Activated effector memory CD4-positive, alpha-beta T cell treated with anti-CD3 and anti-CD28 coated beads, Interleukin-2, amount 50 U/mL, for 16 hours (primary cell): ENCODE measurements at places on chromosomes 4 and X.

GRCh38 chrX:125926295-125926694 is 239.8 kb downstream of the DCAF12L2 start:
- DNase-seq = no peak

DNA sequence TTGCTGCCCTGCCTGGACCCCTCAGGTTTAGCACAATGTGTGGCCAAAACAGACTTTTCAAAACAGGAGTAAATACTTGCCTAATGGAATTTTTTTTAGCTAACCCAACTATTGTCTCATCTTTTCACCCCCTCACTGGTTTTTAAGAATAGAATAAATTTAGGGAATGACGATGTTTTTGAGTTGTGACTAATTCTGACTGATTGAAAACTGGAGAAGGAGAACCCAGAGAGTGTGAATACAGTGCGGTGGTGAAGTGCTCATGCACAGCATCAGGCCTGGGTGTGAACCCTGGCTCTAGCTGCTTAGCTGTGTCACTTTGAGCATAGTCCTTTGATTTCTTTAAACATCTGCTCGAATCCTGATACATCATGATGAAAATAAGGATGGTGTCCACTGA is 10.5 kb downstream of the ANTXR2 start:
- DNase-seq = no peak

DNA sequence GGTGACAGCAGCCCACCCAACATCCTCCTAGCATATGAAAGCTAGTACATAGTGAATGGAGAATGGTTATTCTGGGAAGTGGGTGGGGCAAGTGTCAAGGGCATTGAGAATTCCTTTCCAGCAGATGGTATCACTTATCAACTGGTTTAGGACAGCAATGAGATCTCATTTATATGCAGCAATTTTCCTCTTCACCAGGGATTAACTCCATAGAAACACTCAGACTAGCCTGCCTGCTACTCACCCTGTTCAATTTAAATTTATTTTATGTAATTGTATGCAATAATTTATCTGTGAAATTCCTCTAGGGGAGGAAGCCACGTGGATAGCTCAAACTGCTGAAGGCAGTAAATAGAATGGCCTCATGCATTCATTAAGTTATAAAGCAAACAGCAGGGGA is 101.6 kb upstream of the MID1IP1 start:
- no peak for DNase-seq

GRCh38 chr4:78320349-78320935 is 231.1 kb upstream of the ANXA3 start:
- DNase-seq = no peak

GRCh38 chr4:3689006-3689405 is 77.2 kb upstream of the ADRA2C start:
- DNase-seq = no peak

GRCh38 chr4:169604131-169604900 is 8.1 kb downstream of the NEK1 start:
- no peak for DNase-seq

DNA sequence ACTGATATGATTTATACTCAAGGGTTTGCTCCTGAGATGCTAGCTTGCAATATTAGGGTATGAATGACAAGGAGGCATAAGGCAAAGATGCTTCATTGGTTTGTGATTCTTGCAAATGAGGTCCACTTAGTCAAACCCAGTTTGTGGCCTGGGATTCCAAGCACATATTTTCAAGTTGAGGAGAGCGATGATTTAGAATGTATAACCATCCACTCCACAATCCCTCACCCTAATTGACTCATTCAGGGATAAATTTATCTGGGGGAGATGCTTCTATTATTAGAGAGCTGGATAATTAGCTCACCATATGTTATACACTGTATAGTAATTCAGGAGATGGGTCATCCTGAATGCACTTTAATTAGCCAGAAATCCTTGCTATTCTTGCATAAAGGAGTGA is 118.3 kb upstream of the PUDP start:
- DNase-seq = no peak

GRCh38 chrX:109390556-109390955 is 91.3 kb downstream of the GUCY2F start:
- DNase-seq = no peak

GRCh38 chrX:81238166-81238565 is 36.3 kb downstream of the SH3BGRL start:
- no peak for DNase-seq

- DNase-seq = no peak
These were observed 755.4 kb upstream of the HTR2C start for GRCh38 chrX:113828470-113828869.

GRCh38 chr4:152961773-152962115 is 25.6 kb downstream of the FHDC1 start:
- DNase-seq = no peak

DNA sequence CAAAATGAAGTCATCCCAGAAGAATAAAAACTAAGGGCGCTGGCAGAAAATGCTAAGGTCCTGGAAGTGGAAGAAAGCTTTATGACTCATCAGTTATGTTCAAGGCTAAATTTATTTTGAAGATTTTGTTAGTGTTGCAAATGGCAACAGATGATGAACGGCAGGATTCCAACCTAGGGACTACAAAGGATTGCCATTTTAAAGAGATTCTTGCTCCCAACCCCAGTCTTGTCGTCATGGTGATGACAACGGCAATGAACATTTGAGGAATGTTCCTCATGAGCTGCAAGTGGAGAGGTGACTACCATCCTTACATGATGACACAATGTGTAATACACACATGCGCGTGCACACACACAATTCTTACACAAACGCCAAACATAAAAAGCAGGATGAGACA is 54.4 kb upstream of the FTHL17 start:
- no peak for DNase-seq

GRCh38 chr4:3365871-3366842 is 73.3 kb downstream of the RGS12 start:
- no peak for DNase-seq

DNA sequence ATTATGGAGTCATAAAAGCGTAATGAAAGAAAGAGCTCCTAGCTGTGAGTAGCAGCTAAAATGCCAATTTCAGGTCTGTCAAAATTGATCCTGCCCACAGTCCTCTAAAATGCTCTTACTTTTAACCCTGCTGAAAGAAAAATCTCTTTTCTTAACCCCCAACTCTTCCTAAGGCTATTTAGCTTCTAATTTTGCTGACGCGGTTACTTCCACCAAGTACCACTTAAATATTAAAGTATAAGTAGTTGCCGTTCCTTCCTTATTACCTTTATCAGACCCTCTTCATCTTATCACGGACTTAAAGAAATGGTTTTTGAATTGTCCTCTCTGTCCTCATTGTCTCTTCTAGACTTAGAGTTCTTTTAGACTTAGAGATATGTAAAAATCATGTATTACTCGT is 272.2 kb downstream of the FRMPD4 start:
- no peak for DNase-seq

GRCh38 chr4:21757248-21757647 is 191.3 kb downstream of the KCNIP4 start:
- no peak for DNase-seq

DNA sequence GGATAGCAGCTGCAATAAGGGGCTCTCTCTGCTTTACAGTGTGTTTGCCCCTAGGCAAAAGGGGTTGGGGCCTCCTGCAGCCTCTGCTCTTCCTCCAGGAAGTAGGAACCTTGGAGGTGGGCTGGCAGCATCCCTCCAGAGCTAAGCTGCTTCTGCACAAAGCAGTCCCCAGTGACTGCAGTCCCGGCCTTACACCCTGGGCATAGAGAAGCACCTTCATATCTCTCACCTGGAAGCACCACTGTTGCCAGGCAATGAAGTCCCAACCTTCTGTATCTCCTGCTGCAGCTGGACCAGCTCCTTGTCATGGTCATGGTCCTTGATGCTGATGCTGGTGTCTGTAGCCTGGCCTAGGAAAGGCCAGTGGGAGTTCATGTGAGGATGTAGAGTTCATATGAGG is 171.1 kb upstream of the TET2 start:
- no peak for DNase-seq

GRCh38 chr4:149980121-149980682 is 98.0 kb upstream of the DCLK2 start:
- DNase-seq = no peak

DNA sequence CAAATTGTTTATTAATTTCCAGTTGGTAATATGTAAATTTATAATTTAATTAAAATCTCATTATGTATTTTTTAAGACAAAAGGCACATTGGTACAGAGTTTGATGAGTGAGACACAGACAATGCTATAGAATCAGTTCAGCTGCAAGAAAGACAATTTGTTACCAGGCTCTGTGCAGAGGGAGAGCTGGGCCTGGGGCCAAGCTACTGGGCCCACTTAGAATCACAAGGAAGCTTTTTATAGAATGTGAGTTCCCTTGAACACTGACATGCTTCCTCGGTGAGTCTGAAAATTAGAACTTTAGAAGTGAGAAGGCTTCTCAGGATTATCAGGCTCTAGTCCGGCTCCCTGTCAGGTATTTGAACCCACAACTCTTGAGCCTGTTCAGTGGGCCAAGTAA is 129.0 kb downstream of the AFF2 start:
- no peak for DNase-seq

- DNase-seq = peak; percentile 83
These were observed 32.0 kb downstream of the CTBP1 start for GRCh38 chr4:1216869-1217294.

GRCh38 chr4:127469542-127469941 is 163.2 kb upstream of the INTU start:
- DNase-seq = no peak

GRCh38 chr4:154208424-154208823 is 283.2 kb downstream of the DCHS2 start:
- no peak for DNase-seq

GRCh38 chr4:162010362-162010761 is 153.4 kb downstream of the FSTL5 start:
- no peak for DNase-seq

DNA sequence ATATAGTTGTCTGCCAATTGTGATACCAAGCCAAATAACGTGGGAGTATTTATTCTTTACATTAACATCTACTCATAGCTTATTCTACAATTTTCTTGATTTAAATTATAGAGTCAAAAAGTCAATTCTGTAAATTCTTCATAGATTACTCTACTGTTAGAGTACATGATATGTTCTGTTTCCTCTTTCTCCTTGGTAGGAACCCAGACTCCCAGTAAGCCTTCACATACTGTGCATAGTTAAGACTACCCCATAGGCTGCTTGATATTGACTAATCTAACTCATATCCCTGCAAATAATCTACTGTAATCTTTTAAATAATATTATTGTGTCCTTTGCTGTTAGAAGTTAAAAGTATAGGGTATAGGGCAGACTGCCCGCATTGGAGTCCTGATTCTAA is 35.4 kb downstream of the BANK1 start:
- DNase-seq = no peak

GRCh38 chr4:147480891-147481576 is at the start of gene EDNRA:
Gene EDNRA (plus strand): TSS chr4:147481097. CDS start chr4:147485682, 4,585 bp downstream.
- no peak for DNase-seq

DNA sequence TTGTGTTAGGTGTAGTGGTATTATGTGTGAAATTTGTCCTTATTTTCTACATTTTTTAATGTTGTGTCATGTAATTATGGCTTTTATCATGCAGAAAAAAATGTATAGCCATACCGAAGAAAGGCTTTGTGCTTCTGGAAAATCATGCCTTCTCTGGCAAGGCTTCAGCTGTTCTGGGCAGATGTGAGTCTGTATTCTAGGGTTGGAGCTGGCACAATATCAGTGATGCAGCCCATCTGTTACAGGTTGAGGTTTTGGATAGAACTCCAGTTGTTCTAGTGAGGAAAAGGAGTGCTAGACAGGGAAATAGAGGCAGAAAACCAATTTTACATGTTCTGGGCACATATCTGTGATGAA is 44.8 kb upstream of the PRSS12 start:
- no peak for DNase-seq

- DNase-seq = no peak
These were observed 34.8 kb upstream of the USP51 start for GRCh38 chrX:55524487-55524886.
